Activated T-helper 9 cell treated with anti-CD3 and anti-CD28 coated beads, Interleukin-2, amount 50 U/mL, for 16 hours (primary cell): ENCODE measurements at places on chromosomes 1 and 21.
A peak's percentile ranks its signal among the peaks of the same experiment; 100 is the strongest.

DNA sequence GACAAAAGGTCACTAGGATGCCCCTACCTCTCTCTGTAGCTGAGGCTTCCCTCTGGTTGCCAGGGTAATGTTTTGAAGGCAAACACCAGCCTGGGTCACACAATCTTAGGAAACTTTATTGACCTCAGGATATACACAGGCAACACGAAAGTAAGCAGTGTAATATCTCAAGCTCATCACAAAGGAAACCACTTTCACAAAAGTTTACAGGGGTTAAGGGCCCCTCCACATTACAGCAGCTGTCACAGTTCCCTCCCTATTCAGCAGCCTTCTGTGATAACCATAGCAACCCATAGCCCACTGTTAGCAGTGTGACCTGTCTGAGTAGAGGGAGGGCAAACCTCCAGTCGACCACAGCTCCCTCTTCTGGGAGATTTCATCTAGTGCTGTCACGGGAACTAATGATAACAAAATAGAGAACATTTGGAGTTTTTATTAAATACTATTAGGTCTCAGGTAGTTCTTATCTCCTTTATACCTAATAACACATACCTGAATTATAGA is 149.8 kb downstream of the PTPRC start:
- no peak for DNase-seq

GRCh38 chr1:6367381-6368012 is 26.1 kb downstream of the ACOT7 start:
- no peak for DNase-seq

GRCh38 chr1:219264561-219264960 is 90.9 kb downstream of the LYPLAL1 start:
- no peak for DNase-seq

DNA sequence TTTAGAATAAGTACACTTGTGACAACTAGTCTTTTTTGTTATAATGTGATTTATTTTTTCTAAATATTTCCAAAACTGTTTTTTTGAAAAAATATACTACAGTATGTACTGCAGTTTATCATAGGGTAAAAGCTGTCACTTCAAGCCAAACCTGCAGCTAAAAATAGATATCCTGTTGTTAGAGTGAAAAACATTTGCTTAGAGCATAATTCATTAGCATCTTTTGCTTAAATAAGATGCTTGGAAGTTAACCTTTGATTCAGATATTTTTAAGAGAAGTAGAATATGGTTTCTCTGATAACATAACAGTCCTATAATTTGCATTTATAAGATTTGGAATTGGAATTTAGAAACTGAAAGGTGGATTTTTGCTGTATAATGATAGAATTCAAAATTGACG is 21.5 kb downstream of the PRKACB start:
- DNase-seq, result no peak

GRCh38 chr1:2968471-2968881 is 52.8 kb upstream of the ACTRT2 start:
- DNase-seq, result no peak

DNA sequence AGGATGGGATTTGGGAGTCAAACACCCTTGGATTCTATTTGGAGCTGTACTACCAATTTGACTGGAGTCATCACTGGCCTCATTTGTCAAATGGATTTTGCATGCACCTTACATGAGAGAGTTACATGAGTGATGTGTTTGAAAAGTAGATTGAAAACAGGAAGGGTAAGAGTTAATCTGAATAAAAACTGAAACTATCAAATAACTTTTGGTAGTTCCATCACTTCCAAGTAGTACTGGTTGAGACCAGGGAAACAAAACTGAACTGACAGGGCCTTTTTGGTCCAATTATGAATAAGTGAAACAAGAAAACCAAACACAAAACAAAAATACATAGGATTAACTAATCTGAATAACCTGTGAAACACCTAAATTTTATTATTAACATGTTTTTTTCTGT is 30.2 kb downstream of the NUCKS1 start:
- no peak for DNase-seq

GRCh38 chr1:225465793-225466517 is 38.1 kb upstream of the LBR start:
- DNase-seq, result no peak

- no peak for DNase-seq
Measured at GRCh38 chr1:76065270-76065669, 9.3 kb upstream of the ST6GALNAC3 start.

- DNase-seq, result no peak
Measured at GRCh38 chr1:230707732-230708630, 5.9 kb downstream of the AGT start.

- no peak for DNase-seq
Measured at GRCh38 chr1:100921110-100921706, 25.3 kb downstream of the SLC30A7 start.

DNA sequence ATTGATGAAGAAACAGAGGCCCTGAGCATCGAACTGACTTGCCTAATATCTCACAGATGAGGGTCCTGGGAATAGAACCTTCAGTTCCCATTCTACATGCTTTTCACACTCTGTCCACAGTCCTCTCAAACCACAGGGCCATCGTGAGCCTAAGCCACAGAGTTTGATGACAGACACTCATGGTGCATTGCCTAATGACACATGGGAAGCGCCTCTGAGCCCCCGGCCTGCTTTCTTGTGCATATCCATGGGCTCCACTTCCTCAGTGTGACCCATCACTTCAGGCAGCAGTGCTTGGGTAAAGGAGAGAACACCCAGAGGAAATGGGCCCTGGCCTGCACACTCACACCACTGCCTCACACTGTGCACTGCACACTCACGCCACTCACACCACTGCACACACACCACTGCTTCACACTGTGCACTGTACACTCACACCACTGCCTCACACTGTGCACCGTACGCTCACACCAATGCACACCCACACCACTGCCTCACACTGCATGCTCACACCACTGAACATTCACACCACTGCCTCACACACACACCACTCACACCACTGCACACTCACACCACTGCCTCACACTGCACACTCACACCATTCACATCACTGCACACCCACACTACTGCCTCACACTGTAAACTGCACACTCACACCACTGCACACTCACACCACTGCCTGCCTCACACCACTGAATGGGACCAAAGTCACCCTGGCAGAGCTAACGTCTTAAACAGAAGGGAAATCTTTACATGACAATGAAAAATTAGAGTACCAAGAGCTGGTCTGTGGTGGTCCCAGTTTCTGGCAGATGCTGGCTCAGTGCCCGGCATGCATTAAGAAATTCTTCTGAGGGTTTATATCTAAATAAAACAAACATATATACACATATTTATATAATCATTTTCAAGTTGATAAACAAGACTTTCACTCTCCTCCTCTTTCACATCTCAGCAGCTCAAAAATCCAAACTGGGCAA is 53.0 kb downstream of the KANK4 start:
- DNase-seq, result no peak

GRCh38 chr1:169107603-169108208 is 1.2 kb downstream of the ATP1B1 start:
- DNase-seq, result peak; percentile 3

GRCh38 chr21:26534517-26534916 is 38.6 kb downstream of the CYYR1 start:
- no peak for DNase-seq

DNA sequence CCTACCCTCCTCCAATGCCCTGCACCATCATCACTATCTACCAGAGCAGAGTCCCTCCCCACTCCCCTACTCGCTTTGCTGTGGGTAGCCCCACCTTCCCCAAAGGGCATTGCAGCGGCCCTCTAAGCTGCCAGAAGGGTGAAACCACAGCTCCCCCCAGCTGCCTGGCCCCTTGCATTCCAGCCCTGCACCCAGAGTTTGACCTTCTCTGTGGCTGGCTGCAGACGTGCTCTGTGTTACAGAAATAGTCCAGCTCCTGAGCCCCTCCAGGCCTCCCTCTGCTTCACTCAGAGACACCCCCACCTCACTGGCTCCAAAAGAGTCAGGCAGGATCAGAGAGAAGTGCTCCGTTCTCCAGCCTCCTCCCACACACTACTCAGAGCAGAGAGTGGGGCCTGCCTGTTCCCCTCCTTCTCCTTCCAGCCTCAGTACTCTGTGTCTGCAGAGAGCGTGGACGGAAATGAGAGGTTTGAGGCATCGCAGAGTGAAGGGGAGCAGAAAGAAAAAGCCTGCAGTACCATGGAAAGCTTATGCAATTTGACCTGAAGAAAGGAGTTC is 63.2 kb downstream of the PLEKHA6 start:
- no peak for DNase-seq

DNA sequence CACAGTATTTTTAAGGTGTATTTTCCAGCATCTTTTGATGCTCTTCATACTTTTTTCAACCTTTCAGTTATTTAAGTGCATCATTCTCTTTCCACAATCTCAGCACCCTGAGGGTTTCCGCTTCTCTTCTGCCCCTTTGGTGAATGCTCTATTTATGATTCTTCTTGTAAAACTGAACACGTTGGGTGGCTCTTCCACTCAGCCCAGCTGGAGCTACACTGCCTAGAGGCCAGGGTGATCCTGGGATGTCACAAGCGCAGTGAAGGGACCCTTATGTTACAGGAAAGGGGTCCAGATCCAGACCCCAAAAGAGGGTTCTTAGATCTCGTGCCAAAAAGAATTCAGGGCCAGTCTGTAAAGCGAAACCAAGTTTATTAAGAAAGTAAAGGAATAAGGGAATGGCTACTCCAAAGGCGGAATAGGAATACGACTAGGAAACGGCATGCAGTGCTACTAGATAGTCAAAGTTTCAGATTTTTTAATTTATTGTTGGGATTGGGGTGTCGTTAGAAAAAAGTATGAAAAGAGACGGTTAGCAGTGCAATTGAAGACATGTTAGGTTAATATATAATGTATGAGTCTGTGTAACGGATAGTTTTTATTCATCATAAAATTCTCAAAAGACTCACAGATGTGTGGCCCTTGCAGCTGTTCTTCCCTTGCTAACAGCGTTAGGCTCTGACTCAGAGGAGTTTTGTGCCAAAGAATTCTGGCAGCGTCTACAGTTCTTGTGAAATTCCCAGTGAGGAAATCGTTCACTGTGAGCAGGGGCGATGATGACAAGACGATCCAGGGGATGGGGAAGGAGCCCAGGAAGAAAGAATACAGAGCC is 14.4 kb upstream of the ERVH48-1 start:
- no peak for DNase-seq

GRCh38 chr1:165564561-165564960 is 20.8 kb downstream of the LRRC52 start:
- no peak for DNase-seq

GRCh38 chr1:15836772-15837669 is 10.5 kb upstream of the SPEN start:
- no peak for DNase-seq

DNA sequence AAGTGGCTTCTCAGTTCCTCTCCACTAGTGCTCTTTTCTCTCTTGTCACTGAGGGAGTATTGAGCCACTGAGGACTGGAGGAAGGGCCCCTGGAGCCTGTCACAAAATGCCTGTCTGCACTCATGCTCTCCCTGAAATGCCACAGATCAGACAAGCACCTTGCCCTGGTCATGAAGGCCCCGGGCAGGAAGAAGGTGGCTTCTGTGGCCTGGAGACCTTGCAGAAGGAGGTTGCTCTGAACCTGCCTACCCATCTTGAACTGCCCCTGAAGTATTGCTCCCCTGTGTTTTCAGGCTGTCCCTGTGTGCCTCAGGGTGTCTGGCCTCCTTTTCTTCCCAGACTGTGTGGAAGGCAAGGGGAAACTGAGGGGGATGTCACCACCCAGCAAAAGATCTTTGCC is 3.1 kb downstream of the PKP1 start:
- DNase-seq, result no peak

DNA sequence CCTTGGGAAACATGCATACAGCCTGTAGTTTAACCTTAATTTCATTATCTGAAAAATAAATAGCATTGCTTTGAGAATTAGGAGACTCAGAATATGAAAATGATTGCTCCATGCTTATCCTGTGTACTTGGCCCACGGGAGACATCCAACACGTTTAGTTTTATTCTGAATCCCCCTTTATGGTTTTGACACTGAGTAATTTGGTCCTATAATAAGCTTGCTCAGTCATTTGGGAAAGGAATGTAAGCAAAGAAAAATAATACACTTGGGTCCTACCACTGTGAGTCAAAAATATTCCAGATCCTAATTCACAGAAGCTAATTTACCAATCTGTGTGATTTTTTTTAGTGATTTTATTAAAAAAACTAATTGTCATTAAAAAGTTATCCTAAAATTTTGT is 557.3 kb downstream of the USP25 start:
- DNase-seq, result no peak

DNA sequence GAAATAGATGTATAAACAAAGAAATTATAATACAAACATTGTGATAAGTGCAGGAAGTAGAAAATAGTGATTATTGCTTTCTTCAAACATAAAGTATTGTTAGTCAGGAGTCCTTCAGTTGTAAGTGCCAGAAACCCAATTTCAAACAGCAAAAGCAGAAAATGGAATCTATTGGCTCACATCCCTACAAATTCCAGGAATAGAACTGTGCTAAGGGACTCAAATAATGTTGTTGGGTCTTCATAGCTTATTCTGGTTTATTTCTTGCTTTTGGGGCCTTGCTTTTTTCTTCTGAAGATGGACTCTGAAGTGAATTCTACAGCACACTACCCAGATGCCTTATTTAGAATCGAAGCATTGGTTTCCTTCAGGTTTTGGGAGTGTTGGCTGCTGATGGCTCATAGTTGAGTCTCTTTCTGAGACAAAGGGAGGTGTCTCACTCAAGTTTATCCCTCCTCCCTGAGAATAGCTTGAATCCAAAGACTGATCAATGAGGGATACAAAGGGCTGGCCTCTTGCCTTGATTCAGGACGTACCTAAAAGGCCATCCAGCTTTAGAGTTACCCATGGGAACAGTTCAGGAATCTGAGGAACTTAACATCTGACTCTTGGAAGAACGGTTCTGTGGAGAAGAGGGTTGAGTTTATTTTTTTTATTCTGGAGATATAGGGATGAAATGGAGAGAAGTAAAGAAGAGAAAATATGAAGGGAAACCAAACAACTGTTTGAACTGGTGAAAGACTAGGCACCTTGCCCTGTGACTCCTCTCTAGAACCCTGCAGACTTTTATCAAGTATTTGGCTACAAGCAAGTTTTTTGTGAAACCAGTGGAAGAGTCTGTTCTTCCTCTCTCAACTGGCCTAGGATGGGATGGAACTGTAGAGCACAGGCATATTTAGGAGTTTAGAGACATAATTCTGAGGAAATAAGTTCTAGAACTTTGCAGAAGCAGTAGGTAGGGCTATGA is 39.0 kb upstream of the ATG4C start:
- DNase-seq, result no peak

DNA sequence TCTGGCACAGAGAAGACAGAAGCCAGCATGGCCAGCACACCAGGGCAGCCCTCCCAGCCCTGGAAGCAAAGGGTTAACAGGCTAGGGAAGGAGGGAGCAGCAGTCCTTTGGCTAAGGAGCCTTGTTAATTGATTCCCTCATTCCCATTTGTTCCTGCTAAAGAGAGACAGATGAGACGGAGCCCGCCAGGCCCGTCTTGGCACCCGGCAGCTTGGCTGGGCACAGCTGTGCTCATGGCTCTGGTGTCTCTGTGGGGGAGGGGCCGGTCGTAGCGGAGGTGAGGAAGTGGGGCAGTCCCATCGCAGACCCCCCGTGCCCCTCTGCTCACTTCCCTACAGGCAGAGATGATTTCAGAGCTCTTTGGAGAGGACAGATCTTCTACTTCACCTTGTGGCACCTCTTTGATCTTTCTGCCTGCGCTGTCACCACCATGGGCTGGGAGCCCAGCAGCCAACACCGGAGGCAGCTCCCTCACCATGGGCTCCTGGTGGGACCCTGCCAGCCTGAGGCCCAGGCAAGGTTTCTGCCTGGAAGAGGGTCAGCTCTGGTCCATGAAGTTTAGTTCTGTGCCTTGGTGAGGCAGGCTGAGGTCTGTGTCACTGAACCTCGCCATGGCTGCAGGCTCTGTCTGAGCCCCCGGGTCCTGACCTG is 38.0 kb downstream of the FOXO6 start:
- no peak for DNase-seq
